Left colon (tissue), 2 donors: ENCODE measurements at places on chromosomes 16 and 17.

DNA sequence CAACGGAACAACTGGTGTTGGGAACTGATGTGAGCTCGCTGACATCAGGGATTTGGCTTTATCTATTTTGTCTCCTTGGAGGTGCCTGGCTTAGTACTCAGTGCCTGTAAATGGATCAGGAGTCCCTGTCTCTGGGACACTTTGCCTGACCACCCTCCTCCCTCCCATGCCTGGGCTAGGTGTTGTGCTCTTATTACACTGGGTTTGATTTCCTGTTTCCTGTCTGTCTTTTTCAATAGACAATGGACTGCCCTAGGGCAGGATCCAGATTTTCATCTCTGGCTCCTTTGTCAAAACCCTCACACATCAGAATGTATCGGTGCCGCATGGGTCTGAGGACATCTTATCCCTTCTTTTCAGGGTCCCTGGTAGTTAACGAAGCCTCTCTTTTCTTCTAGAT is 223.6 kb upstream of the ASIC2 start:
- no peak for DNase-seq

- DNase-seq, result no peak
Observed at GRCh38 chr17:46803544-46803943, 14.9 kb downstream of the WNT3 start.

DNA sequence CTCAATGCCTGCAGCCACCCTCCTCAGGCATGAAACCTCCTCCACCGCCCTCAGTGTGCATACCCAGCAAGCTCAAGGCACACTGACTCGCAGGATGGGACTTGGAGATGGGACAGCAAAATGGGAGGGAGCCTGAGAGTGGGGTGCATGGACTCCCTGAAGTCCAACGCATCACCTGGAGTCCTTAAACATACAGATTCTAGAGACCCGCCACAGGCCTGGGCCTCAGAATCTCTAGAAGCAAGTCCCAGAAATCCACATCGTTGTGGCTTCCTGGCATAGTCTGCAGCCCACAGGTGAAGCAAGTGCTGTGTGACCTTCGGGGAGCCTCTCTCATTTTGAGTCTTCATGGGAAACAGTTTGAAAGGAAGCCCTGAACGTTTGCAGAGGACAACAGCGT is 3.6 kb upstream of the TBX21 start:
- no peak for DNase-seq

DNA sequence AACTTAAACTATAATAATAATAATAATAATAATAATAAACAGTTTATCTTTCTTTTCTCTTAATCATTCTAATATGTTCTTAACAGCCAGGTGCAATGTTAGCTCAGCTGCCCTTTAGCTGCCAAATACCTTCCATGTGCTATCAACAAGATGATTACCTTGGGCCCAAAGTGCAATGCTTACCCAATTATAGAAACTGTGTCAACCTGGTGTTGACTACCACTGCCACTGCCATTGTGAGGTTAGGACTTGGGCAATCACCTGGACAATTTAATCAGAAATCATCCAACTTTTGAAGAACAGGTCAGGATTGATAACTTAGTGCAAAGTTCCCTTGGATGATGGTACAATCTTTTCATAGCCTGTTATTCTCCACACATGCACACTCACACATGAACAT is 371.8 kb upstream of the SALL1 start:
- no peak for DNase-seq

GRCh38 chr16:6498858-6499257 is 833.8 kb upstream of the RBFOX1 start:
- no peak for DNase-seq

DNA sequence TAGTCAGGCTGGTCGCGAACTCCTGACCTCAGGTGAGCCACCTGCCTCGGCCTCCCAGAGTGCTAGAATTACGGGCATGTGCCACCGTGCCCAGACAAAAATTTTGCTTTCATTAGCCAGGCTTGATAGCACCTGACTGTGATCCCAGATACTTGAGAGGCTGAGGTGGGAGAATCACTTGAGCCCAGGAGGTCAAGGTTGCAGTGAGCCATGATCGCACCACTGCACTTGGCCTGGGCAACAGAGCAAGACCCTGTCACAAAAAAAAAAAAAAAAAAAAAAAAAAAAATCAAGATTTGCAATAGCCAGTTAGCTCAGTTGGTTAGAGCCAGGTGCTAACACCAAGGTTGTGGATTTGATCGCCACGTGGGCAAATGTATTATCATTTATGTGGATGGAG is 6.1 kb upstream of the FXR2 start:
- DNase-seq, result no peak

- DNase-seq, result no peak
Observed at GRCh38 chr17:16929035-16929680, 42.8 kb downstream of the TNFRSF13B start.

GRCh38 chr16:54647725-54648221 is 282.9 kb upstream of the IRX5 start:
- no peak for DNase-seq

DNA sequence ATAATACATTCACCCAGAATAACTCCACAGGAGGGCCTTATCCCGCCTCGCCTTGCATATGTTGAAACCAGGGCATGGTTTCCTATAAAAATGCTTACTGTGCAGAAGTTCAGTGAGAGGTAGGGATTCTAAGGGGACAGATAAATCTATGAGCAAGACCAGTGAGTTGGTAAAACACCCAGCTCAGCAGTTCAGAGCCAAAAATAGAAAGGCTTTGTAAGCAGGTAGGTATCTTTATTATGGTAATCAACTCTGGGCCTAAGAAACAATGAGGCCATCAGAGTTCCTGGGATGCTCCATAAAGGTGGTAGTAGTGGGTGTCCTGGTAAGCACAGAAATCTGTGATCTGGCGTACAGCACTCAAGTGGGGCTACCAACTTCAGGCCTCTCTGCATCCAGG is 549.4 kb upstream of the CDH5 start:
- no peak for DNase-seq

DNA sequence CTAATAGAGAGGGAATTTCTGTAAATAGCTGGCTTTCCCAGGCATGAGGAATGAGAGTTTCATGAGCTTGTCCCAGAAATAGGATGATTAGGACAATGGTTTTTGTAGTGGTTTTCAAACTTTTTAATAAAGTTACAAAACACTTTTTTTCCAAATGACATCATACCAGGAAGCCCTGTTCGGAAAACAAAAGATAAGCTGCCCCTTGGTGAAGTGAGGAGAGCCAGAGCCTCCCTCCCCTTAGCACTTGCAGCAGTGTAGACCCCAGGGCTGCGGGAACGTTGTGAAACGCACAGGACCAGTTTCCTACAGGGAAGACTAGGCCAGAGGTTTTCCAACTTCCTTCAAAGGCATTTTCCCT is 7.6 kb downstream of the FBRS start:
- DNase-seq, result no peak

- no peak for DNase-seq
Observed at GRCh38 chr17:64406321-64407200, 15.9 kb upstream of the PECAM1 start.

GRCh38 chr16:3904875-3905274 is 24.4 kb upstream of the CREBBP start:
- no peak for DNase-seq

GRCh38 chr17:10932938-10933337 is 95.1 kb upstream of the PIRT start:
- no peak for DNase-seq

DNA sequence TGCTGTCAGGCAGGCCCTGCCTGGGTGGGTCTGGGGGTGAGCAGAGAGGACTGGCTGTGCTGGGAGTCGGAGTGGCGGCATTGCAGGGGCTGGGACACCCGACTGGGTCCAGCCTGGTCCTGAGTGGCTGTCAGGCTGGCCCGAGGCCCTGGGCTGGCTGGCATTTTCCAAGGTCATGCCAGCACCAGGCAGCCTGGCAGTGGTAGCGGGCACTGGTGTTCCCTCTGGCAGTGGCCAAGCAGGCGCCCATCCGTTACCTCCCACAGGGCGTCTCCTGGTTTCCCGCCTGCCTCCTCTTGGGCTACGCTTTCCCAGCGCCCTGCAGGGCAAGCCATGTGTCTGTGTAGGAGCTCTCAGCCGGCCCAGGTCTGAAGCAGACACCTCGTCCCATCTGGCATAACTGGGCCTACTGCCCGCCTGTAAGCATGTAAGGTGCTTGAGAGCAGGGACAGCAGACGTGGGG is 5.7 kb upstream of the PKMYT1 start:
- DNase-seq, result no peak

DNA sequence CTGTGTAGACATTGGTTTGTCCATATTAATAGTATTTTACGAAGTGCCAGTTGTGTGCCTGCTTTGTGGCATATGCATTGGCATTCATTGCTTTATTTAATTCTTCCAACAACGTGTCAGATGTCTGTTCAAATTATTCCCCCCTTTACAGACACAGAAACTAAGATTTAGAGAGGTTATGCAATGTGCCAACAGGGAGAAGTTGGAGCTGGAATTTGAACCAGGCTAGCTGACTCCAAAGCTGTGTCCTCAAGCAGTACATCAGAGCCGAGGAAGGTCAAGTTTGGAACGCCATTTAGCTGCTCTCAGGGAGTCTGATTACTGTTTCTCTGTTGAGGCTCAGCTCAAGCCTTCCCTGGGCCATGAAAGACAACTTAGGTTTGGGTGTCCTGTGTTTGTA is 232.3 kb downstream of the WWOX start:
- no peak for DNase-seq

DNA sequence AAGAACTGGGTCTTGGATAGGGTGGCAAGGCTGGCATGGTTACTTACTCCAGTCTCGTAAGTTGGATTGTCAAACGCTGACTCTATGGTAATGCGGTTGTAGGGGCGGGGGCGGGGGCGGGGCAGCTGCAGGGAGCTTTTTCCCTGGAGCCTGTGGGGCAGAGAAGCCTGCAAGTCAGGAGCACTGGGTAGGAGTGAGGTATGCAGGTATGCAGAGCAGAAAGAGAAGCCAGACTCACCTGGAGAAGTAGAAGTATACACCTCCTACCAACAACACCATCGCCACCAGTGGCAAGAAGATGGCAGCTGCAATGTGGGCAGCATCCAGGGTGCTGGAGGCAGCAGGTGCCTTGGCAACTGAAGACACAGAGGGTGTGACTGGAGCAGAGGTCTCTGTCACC is 4.8 kb upstream of the PHF12 start:
- DNase-seq, result no peak

GRCh38 chr17:6028294-6028693 is 41.9 kb upstream of the WSCD1 start:
- DNase-seq, result no peak

DNA sequence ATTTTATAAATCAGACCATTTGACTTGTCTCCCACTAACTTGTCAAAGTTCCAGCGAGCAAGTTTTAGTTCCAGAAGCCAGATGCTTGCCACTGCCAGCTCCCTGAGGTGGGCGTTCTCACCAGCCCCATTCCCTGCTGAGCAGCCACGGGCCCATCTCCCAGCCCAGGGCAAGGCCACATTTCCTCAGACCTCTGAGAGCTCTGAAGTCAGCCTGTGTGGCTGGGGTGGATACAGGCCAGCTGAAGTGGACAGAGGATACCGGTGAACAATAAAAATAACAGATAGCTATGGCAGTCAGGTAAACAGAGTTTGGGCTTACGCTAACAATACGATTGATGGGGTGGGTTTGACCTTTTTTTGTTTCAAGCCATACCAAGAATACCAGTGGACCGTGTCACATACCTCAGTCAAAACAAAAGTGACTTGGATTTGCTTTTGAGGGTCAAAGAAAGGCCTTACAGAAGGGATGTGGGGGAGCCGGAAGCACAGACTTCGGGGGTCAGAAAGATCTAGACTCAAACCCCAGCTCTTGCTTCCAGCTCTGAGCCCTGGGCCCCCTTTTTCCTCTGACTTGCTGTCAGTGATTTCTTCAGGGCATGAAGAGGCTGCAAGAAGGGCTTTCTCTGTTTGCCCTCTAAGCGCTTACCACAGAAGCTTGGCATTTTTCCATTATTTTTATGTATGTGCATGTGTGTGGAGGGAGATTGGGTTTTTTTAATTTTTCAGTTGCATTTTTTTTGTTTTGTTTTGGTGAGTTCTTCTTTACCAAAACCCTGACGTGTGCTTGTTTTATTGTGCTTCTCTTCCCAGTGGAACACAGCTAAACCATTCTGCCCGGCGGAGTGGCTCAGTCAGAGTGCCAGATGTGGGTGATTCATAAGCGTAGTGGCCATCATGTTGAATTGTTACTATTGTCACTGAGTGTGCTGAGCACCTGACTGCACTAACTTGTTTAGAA is 109.9 kb downstream of the GNAO1 start:
- no peak for DNase-seq

DNA sequence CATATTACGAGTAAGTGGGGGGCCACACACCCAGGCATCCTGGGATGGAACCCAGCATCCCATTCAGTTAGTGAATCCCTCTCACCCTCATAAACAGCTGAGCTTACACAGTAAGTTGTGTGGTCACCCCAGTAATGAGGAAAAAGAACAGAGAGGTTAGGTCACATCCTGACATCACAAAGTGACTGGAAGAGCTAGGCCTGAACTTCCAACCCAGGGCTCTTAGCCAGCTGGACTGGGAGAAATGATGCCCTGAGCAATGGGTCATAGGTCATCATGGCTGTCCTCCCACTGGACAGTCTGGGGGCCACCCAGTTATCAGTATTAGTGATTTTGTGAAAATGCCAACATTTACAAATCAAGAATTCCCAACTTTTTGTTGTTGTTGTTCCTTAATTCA is 205.3 kb downstream of the ZNF423 start:
- no peak for DNase-seq

GRCh38 chr16:67648764-67649407 is 3.9 kb downstream of the CARMIL2 start:
- no peak for DNase-seq

- DNase-seq, result no peak
Observed at GRCh38 chr17:77119668-77120301, 21.0 kb upstream of the SEC14L1 start.

- DNase-seq, result no peak
Observed at GRCh38 chr17:19421219-19421618, 10.2 kb downstream of the RNF112 start.

DNA sequence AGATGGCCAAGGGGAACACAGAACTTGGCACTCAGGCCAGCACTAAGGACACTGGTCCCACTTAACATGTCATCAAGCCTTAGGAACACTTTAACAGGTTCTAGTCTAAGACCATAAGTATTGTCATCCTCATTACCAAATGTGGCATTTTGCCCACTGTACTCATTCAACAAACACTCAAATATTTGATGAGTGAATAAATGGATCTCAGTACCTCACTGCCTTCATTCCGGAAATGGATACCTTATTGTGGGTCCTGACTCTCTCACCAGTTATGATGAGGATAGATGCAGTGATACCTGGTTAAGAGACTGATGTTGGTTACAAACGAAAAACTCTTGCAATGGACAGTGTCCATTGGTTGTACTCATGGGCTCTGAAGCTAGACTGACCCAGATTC is 455.2 kb upstream of the DYNLRB2 start:
- DNase-seq, result no peak

GRCh38 chr16:85029408-85029784 is 1.8 kb downstream of the KIAA0513 start:
- DNase-seq, result no peak

- no peak for DNase-seq
Observed at GRCh38 chr17:67571478-67571877, 146.3 kb upstream of the NOL11 start.
